ENCODE measurements at places on chromosomes 7 and 10.
A peak's percentile ranks its signal among the peaks of the same experiment; 100 is the strongest.

- no peak overlapping the region for H3K27ac ChIP-seq
- H3K4me1 ChIP-seq = no peaks in the 10 kb centered on the region
- no peaks in the 10 kb centered on the region for H3K36me3 ChIP-seq
- no peak for DNase-seq
Observed at GRCh38 chr7:147415991-147416390, 1174.6 kb upstream of the C7orf33 start.

DNA sequence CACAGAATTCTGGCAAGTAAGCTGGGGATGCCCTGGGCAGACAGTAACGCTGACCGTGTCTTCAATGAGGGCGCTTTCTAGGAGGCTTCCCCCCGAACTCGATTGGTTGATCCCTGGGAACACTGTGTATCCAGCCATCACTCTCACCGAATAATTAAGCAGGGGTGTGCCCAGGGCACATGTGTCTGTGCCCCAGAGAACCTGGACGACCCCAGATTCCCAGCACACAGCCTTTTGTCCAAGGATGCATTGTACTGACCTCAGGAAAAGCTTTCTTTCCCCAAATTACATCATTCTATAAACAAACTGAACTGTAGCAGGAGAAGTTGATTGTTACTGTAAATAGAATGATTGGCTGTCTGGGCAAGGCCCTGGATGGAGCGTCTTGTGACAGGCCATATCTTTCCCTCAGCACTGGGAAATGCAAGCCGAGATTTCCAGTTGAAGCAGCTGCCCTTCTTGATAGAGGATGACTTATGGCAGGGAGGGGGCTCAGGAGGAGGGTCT, 6.6 kb upstream of the DEPP1 start:
- H3K27me3 ChIP-seq = peaks cover 40% of the 10 kb centered on the region
- H3K4me3 ChIP-seq = no peak overlapping the region
- H3K27ac ChIP-seq = no peak overlapping the region
- peaks cover 2% of the 10 kb centered on the region for H3K4me1 ChIP-seq
- H3K36me3 ChIP-seq = no peaks in the 10 kb centered on the region
- no peak for DNase-seq

GRCh38 chr10:125738206-125738605, 18.7 kb downstream of the EDRF1 start:
- H3K27ac ChIP-seq = no peak overlapping the region
- peaks cover 17% of the 10 kb centered on the region for H3K36me3 ChIP-seq
- no peaks in the 10 kb centered on the region for H3K27me3 ChIP-seq

DNA sequence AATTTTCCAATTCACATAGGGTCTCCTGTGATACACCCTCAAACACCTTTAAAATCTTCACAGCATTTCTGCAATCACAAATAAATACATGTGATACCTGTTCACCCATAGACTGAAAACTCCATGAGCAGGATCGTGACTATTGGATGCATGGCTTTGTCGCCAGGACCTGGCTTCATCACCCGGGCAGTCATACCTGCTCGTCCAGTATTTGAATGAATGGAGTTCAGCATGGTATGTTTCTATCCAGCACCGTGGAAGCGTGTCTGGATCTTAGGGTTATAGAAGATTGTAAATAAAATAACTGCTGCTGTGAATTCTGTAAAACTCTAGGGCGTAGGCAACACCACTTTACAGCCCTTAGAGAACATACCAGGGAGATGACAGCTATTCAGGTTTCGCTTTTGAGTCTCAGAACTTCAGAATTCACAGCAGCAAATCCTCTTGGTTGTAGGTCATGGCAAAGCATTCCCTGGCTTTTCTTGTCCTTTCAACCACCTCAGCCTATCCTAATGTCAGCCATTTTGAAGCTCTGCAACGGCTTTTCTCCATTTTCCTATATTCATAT, 47.4 kb upstream of the USP6NL start:
- no peak overlapping the region for H3K27ac ChIP-seq
- H3K4me1 ChIP-seq = peaks cover 10% of the 10 kb centered on the region
- H3K36me3 ChIP-seq = peaks cover 1% of the 10 kb centered on the region
- H3K4me3 ChIP-seq = no peak overlapping the region

- no peaks in the 10 kb centered on the region for H3K27me3 ChIP-seq
- no peak overlapping the region for H3K4me3 ChIP-seq
- H3K36me3 ChIP-seq = no peaks in the 10 kb centered on the region
- DNase-seq = no peak
- H3K4me1 ChIP-seq = peaks cover 11% of the 10 kb centered on the region
Observed at GRCh38 chr10:103683851-103684250, 171.5 kb downstream of the SH3PXD2A start.

DNA sequence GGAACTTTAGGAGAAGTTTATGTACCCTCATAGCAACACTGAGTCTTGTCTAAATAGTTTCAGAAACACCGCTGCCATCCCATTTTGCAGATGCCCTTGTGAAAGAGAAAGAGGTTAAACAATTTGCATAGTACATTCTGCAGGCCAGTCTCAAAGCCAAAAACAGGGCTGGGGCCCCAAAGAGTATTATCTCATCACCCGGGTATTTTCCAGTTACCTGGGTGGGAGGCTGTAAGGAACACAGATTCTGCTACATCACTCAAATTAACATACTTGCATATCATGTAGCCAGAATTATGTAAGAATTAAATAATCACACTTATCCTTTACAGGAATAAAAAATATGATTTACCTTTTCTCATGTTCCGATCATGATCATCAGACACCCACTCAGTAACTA, 3.1 kb upstream of the FAM171A1 start:
- H3K36me3 ChIP-seq = no peaks in the 10 kb centered on the region
- peaks cover 10% of the 10 kb centered on the region for H3K27me3 ChIP-seq
- H3K4me3 ChIP-seq = no peak overlapping the region
- DNase-seq = no peak
- no peak overlapping the region for H3K27ac ChIP-seq

GRCh38 chr7:26949319-26949718, 84.9 kb upstream of the SKAP2 start:
- no peak overlapping the region for H3K4me3 ChIP-seq
- DNase-seq = no peak
- no peak overlapping the region for H3K27ac ChIP-seq
- H3K4me1 ChIP-seq = no peaks in the 10 kb centered on the region

DNA sequence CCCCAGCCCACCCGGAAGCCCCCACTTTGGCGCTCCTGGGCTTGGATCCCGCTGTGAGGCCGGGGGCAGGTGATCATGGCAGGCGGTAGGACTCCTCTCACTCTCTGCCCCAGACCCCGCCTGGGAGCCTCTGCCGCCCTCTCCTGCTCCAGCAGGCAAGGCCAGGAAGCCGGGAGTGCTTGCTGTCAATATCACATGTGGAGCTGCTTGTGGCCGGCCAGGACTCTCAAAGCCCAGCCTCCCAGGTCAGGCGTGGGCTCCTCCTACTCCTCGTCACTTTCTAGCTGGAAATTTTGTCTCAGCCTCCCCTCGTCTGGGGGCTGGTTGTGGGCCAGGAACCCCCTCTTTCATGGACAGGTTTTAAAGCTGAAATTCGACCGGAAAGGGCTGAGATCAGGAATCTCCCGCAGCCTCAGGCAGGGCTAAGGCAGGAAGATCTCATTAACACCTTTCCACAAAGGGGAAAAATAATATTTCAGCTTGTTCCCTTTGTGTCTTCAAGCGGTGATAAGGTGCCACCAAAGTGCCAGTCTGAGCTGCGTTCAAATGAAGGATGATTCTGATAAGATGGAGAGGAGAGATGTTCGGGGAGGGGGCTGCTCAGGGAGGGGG, 273.6 kb upstream of the PODXL start:
- H3K4me1 ChIP-seq = no peaks in the 10 kb centered on the region
- H3K27ac ChIP-seq = no peak overlapping the region
- no peaks in the 10 kb centered on the region for H3K36me3 ChIP-seq
- DNase-seq = no peak
- H3K4me3 ChIP-seq = no peak overlapping the region

- no peaks in the 10 kb centered on the region for H3K27me3 ChIP-seq
- H3K4me1 ChIP-seq = no peaks in the 10 kb centered on the region
- no peak overlapping the region for H3K27ac ChIP-seq
- H3K36me3 ChIP-seq = no peaks in the 10 kb centered on the region
- no peak overlapping the region for H3K4me3 ChIP-seq
Observed at GRCh38 chr10:105963334-105963884, 1201.1 kb downstream of the SORCS1 start.

DNA sequence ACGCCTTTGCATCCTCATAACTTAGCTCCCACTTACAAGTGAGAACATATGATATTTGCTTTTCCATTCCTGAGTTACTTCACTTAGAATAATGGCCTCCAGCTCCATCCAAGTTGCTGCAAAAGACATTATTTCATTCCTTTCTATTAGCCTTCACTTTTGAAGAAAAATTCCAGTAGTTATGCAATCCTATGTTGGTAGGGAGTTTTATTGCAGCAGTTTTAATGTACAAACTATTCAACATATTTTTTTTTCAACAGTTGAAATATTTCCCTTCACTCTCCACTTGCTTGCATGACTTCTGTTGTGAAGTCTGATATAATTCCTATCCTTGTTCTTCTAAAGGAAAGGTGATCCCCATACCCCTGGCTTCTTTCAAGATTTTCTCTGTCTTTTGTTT, 27.3 kb upstream of the ARHGAP22 start:
- DNase-seq = no peak
- H3K27ac ChIP-seq = no peak overlapping the region
- peaks cover 14% of the 10 kb centered on the region for H3K4me1 ChIP-seq
- H3K4me3 ChIP-seq = no peak overlapping the region
- peaks cover 7% of the 10 kb centered on the region for H3K27me3 ChIP-seq

DNA sequence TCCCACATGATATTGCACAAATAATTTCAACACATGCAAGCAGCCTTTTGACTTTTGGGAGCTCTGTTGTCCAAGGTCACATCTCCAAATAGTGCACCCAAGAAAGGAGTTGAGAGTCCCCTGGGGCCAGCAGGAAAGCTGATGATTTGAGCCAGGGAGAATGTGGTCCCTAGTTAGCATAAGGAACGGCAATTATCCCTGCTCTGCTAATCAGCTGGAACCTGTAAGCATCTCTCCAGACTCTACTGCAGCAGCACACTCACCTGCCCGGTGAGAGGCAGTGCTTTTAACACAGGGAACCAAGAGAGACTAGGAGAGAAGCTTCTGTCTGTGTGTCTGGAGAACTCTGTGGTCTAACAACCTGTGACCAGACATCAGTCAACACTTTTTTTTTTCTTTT, 17.0 kb downstream of the TRPV5 start:
- H3K4me3 ChIP-seq = no peak overlapping the region
- H3K27ac ChIP-seq = peak overlapping the region; percentile 70

- H3K4me3 ChIP-seq = peak overlapping the region; percentile 36
- no peaks in the 10 kb centered on the region for H3K27me3 ChIP-seq
- no peak for DNase-seq
- H3K27ac ChIP-seq = peak overlapping the region; percentile 14
Observed at GRCh38 chr7:98213888-98214810, 2.9 kb downstream of the BHLHA15 start.
